ENCODE measurements at places on chromosomes 4 and X. TPM values are rescaled to one million over a fixed set of nuclear protein-coding genes. Genes with fewer than 3 reads are reported as not detected.

CYSLTR1 gene
- 7.7 TPM for polyA plus RNA-seq

MMRN1 gene
- 5.2 TPM for polyA plus RNA-seq

GABRB1 gene
- polyA plus RNA-seq = 0.44 TPM

UGT2B15 gene
- polyA plus RNA-seq = not detected

NUDT10 gene
- 2.0 TPM for polyA plus RNA-seq

POF1B gene
- polyA plus RNA-seq = 0.04 TPM

MAGEA6 gene
- polyA plus RNA-seq = not detected

SPANXA2 gene
- polyA plus RNA-seq = not detected

NWD2 gene
- polyA plus RNA-seq = 0.07 TPM

CCDC110 gene
- 1.0 TPM for polyA plus RNA-seq

AMBN gene
- not detected for polyA plus RNA-seq

TEC gene
- 1.1 TPM for polyA plus RNA-seq

TLR10 gene
- 0.12 TPM for polyA plus RNA-seq

GIMD1 gene
- not detected for polyA plus RNA-seq

IRS4 gene
- polyA plus RNA-seq = 0.22 TPM

SRPX gene
- 56.8 TPM for polyA plus RNA-seq

MAGEA2 gene
- not detected for polyA plus RNA-seq

PAGE2B gene
- not detected for polyA plus RNA-seq

UGT2A1 gene
- polyA plus RNA-seq = 0.48 TPM

TMPRSS11B gene
- not detected for polyA plus RNA-seq

ITM2A gene
- polyA plus RNA-seq = 727 TPM

FREM3 gene
- polyA plus RNA-seq = 0.14 TPM

TMEM144 gene
- 1.6 TPM for polyA plus RNA-seq

HS3ST1 gene
- polyA plus RNA-seq = 0.26 TPM

AFP gene
- polyA plus RNA-seq = 0.59 TPM

HTN1 gene
- not detected for polyA plus RNA-seq

CXCL11 gene
- not detected for polyA plus RNA-seq

PSAPL1 gene
- polyA plus RNA-seq = not detected

DKK2 gene
- polyA plus RNA-seq = 20.2 TPM

RBM46 gene
- polyA plus RNA-seq = 0.24 TPM

C4orf50 gene
- not detected for polyA plus RNA-seq

GAGE12E gene
- polyA plus RNA-seq = not detected

NR3C2 gene
- 12.1 TPM for polyA plus RNA-seq

TMEM271 gene
- not detected for polyA plus RNA-seq

PRSS12 gene
- polyA plus RNA-seq = 4.0 TPM

HERC3 gene
- 17.8 TPM for polyA plus RNA-seq

ZNF141 gene
- polyA plus RNA-seq = 10.1 TPM

NLGN4X gene
- 3.5 TPM for polyA plus RNA-seq

KDR gene
- 54.8 TPM for polyA plus RNA-seq

GPR50 gene
- not detected for polyA plus RNA-seq

FGFR3 gene
- polyA plus RNA-seq = 0.99 TPM

PPARGC1A gene
- 9.5 TPM for polyA plus RNA-seq

HS6ST2 gene
- polyA plus RNA-seq = 47.9 TPM

MAB21L2 gene
- 1.9 TPM for polyA plus RNA-seq

Data from muscle of back (tissue), 13 donors.